ENCODE measurements at places on chromosomes 7 and 10. TPM values are rescaled to one million over a fixed set of nuclear protein-coding genes. Genes with fewer than 3 reads are reported as not detected.

DNA sequence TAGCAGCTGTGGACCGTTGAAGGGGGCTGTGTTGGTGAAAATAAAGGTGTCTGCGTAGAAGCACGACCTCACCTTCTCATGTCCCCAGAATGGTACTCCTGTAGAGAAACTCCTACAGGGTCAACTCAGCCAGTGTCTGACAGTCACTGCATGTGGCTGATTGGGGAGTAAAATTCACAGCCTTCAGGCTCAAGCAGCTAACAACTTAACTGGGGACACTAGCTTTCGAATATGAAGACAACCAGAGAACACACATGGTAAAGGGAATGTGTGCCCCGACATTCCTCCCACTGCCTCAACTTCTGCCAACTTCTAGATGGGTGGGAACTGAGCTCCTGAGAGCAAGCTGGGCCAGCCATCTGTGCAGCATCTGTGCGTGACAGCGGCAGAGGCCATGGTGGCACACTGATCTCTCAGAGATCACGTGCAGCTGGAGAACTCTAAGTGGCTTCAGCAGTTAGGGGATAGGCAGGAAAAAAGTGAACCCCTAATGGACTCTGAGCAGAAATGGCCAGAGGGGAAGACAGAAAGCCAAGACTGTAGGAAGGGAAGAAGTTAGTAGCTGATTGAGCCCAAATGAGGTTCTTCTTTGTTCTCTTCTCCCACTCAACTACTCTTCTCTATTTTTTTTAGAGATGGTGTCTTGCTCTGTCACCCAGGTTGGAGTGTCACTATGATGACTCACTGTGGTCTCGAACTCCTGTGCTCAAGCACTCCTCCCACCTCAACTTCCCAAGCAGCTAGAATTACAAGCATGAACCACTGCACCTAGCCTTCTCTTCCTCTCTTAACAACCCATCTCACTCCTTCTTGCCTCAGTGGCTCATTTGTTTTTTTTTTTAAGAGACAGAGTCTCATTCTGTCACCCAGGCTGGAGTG is 280.8 kb downstream of the ZEB1 start:
- no peak for DNase-seq

DNA sequence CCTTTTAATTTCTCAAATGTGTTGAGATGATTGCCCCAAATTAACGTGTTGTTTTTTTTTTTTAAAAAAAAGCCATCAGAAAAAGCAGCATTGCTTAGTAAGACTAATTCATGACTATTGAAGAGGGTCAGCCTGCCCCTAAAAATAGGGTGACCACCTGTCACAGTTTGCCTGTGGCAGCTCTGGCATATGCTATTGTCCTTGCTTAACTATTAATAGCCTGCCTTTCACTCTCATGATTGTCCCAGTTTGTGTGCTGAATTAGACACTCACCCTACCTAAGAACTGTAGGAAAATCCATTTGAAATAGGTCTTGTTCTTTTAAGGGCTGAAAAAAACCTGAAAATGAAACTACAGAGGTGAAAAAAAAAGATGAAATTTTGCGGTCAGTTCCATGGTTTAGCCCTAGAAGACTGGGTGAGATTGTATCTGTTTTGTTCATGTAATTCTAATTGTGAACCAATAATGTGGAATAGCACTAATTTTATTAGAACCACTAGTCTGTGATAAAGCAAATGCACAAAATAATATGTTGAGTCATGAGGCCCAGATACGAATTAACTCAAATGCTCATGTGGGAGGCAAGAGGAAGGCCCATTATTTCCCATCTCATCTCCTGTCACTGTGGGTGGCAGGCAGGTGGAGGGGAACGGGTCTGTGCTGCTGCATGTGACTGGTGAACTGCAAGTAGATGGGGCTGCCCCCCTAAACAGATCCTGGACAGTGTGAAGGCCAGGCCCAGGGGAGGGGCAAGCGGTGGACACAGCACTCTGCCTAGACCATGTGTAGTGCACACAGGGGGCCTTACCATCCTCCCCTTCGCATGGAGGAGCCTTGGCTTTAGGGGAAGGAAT is 265.4 kb upstream of the NFE2L3 start:
- DNase-seq, result no peak

GRCh38 chr7:130879191-130879590 is 145.2 kb upstream of the KLF14 start:
- DNase-seq, result no peak

DNA sequence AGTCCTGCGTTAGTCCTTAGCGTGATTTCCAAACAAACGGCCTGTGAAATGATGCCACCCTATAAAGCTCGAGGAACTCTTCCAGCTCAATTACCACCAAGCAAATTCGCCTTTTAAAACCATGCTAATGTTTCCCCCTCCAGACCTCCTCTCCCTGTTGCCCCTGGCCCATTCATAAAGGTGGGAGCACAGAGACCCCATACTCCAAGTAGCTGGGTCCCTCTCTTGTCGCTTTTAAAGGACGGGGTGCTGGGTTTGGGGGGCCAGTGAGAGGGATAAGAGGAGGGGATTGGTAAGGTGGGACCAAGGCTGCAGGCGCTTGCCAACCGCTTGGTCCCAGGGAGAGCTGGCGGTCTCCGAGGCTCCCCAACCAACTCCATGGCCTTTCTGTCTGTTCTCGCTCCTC is 1.2 kb downstream of the HMX2 start:
- no peak for DNase-seq

DNA sequence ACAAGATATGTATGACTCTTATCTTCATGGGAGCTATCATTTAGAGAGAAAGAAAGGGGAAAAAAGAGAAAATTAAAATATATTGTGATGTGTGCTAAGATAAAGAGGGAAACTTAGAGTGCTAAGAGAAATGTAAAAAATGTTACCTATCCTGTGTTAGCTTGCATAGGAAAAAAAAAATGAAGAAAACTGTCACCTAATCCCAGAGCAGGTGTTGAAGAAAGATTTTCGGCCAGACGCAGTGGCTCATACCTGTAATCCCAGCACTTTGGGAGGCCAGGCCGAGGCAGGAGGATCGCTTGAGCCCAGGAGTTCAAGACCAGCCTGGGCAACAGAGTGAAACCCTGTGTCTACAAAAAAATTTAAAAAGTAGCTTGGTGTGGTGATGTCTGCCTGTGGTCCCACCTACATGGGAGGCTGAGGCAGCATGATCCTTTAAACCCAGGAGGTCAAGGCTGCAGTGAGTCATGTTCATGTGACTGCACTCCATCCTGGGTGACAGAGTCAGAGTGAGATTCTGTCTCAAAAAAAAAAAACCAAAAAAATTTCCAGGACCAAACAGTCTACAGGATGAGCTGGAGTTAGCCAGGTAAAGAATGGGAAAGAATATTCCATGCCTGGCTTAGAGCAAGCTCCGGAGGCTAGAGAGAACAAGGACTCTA is 2.4 kb upstream of the MKLN1 start:
- no peak for DNase-seq

GRCh38 chr7:113142385-113143119 is 24.2 kb upstream of the SMIM30 start:
- DNase-seq, result peak; percentile 85

- DNase-seq, result no peak
These were observed 1.3 kb downstream of the MOSPD3 start for GRCh38 chr7:100613412-100614175.

The CNPY1 gene
- not detected for total RNA-seq

The GDF2 gene
- not detected for total RNA-seq

All from OCI-LY7 (cell line).